ENCODE measurements at places on chromosomes 7 and 10.

DNA sequence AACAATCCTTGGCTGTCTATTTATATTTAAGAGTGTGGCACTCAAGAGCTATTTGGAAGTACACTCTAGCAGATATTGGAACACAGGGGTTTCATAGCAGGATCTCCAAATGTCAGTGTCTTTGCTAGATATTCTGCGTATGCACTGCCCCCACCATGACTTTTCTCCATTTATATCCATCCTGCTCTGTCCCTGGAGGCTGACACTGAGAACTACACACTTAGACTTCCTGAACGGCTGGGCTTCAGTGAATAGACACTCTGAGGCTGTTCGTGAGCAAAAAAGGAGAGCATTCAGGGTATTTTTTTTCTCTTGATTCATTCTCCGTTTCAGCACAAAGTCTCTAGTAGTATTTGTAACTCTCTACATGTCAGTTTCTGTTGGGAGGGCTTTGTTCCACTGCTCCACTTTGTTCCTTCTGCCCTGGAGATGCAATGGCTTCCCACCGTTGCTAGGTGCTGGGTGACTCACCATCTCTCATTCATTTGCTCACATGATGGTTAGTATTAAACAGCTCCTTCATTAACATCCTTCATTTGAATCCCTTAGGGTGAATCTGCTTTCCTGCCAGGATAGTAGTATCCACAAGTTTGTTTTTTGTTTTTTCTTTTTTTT lies 155.9 kb upstream of the SLC13A1 start:
- DNase-seq, result no peak

DNA sequence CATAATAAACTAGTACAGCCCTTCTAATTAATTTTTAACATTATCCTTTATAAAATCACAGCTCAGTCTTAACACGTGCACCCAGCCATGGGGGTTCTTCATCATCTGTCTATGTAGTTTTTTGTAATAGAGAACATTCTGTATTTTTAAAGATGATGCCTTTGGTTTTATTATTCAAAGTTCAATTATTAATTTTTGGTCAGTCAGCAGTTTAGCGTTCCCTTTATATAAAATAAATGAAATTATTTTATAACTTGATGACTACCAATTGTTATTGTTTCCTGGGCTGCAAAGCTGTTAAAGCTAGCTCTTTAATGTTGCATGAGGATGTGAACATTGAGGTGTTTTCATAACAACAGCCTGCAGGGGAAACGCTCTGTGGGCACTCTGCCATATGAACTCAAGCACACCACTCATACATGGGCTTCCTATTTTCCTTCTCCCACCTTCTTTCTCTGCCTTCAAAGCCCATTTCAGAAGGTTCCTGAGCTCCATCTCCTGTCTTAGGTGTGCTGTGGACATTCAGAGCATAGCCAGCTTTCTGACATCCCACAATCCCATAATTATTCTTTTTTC lies 172.0 kb upstream of the YAE1 start:
- DNase-seq, result no peak

- no peak for DNase-seq
These were observed 18.1 kb downstream of the SLC35G1 start for GRCh38 chr10:93911866-93912265.

- DNase-seq, result no peak
These were observed 8.0 kb downstream of the RASSF4 start for GRCh38 chr10:44967616-44968015.

- no peak for DNase-seq
These were observed 4.3 kb upstream of the PPIF start for GRCh38 chr10:79342811-79343561.

Measured in T-helper 22 cell (primary cell).